CD4-positive, alpha-beta memory T cell (primary cell): ENCODE measurements at places on chromosomes 7 and 10.

GRCh38 chr7:33674804-33675411 is 230.4 kb upstream of the BMPER start:
- no peak for DNase-seq

- DNase-seq: no peak
These were observed 108.9 kb upstream of the MKLN1 start for GRCh38 chr7:131218727-131219128.

GRCh38 chr10:125802739-125803138 is 20.3 kb downstream of the UROS start:
- DNase-seq: no peak

GRCh38 chr7:158246272-158246959 is 341.2 kb downstream of the PTPRN2 start:
- no peak for DNase-seq

- no peak for DNase-seq
These were observed 3.1 kb upstream of the CLEC5A start for GRCh38 chr7:141949911-141950310.

DNA sequence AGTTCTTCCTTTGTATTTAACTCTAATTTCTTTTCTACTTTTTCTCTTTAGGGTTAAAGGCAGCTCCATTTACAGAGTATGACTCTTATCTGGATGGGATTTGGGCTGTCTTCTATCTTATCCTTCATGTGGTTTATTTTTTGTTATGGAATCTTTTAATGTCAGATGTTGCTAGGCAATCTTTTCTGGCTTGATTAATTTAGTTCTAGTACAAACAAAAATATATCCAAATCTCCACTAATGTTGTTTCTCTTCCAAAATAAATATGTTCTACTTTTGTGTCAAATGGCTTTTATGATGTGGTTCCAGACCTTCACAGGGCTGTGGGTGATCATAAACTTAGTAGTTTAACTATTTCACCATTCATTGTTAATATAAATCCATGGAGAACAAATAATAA is 246.9 kb downstream of the AHR start:
- no peak for DNase-seq

DNA sequence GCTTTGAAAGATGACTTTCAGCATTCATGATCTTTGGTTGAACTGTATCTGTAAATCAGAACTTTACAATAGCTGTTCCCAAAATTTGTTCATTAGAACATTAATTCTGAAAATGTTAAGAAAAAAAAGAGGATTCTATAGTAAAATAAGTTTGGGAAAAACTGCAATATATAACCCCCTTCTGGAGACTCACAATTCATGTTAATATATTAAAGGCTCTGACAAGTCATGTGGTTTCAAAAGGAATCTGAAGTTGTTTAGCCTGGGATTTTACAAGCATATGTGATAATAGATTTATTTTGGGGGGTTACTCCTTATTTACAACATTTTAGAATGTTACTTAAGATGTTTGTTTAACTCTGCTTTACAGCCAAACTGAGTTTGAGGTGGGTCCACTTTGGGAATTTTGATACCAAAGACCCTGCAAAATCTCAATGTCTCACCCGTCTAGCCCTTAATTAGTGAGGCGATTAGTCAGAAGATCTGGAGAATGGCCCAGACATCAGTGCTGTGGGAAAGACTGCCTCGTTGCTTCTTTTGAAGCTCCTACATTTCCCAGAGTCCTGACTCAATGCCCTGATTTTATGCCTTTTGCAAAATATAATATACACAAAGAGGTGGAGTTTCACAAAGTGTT is 40.0 kb downstream of the CDK1 start:
- no peak for DNase-seq

DNA sequence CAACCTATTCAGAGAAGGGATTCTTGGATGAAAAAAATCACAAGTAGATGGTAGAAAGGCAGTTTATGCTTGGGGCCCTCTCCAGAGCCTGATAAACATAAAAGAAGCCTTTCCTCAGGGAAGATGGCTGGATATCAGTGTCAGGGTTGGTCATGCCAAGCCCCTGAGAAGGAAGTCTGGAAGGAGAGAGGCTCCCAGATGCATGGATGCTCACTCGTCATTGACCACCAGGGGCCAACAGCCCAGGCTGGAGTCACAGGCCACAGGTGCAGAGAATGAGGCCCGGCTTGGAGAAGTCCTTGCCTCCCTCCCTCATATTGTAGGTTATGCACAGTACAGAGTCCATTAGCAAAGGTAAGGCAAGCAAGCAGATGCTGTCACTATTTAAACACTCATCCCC is 506.7 kb downstream of the GRID1 start:
- no peak for DNase-seq

GRCh38 chr10:114507449-114507848 is 103.1 kb upstream of the AFAP1L2 start:
- DNase-seq: no peak

GRCh38 chr7:44292876-44293560 is 32.4 kb downstream of the CAMK2B start:
- DNase-seq: no peak

DNA sequence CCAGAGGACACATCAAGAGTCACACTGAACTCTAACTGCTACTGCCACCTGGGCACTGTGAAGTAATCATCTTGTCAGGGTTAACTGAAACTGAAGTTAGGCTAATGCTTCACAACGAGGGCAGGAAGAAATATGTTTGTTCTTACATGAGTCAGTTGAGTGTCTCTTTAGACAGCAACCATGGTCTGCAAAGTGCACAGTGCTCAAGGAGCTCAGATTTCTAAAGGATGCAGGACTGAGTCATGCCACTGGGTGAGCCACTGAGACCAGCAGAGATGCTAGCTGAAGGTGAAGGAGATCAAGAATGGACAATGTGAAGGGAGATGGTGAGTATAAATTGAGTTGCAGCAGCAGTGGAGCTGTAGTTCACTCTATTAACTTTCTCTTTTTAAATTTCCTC is 76.0 kb upstream of the CTTNBP2 start:
- no peak for DNase-seq

DNA sequence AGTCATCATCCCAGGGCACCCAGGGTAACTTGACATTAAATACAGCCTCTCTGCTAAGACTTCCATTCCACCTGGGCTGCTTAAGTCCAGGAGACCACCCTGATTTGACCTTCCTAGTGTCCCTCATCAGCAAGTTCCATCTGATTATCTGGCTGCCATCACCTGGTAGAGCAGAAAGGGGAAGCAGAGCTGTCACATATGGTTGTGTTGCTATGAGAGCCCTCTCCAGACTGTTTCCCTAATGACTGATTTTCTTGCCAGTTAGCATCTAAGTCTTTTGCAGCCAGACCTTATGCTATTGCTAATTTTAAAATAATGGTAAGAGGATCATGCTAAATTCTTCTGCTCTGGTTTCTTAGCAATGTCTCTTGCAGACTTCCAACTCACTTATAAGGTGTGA is 38.7 kb downstream of the KCNH2 start:
- DNase-seq: no peak

- DNase-seq: no peak
These were observed 189.9 kb downstream of the NEBL start for GRCh38 chr10:20707251-20707650.

DNA sequence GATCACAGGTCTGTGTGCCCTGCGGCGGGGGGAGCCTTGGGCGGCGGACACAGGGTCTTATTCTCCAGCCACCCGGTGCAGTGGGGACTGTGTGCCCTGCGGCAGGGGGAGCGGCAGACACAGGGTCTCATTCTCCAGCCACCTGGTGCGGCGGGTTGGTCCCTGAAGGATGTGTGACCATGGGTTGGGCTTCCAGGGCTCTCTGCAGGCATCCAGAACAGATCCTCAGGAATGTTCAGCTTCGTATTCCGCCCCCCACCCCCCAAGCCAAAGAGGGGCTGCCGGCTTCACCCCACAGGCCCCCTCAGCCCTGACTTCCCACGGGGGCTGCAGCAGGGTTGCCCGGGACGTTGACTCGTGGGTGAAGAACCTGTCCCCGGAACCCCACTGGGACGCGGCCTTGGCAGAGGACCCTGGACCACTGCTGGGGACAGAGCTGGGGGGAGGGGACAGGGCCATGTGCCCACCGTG is 154.5 kb upstream of the PPP2R2D start:
- no peak for DNase-seq

DNA sequence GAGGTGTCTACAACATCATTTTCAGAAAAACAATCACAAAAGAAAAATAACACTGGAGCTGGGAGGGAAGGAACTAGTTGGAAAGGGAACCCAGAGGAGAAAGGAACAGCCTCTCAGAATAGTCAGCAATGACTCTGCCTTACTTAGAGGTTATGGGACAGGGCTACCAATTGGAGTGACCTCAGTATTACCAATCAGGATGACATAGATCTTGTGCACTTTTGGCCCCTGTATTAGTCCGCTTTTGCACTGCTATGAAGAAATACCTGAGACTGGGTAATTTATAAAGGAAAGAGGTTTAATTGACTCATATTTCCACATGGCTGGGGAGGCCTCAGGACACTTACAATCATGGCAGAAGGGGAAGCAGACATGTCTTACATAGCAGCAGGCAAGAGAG is 99.7 kb upstream of the SDK1 start:
- DNase-seq: no peak

DNA sequence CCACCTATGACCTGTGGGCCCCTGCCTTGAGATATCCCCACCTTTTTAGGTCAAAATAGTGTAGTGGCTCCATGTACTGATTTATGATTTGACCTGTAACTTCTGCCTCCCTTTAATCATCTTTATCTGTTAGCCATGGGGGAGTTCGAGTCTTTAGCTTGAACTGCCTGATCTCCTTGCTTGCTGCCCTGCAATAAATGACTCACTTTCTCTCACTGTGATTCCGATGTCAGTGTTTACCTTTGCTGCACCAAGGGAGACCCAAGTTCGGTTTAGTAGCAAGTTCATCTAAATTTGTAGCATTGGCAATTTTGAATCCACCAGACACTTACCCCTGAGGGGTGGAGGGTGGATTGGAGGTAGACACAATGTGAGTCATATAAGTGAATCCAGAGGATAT is 814.6 kb upstream of the AUTS2 start:
- DNase-seq: no peak

- no peak for DNase-seq
These were observed 1.6 kb downstream of the SAMD9L start for GRCh38 chr7:93146472-93147141.

DNA sequence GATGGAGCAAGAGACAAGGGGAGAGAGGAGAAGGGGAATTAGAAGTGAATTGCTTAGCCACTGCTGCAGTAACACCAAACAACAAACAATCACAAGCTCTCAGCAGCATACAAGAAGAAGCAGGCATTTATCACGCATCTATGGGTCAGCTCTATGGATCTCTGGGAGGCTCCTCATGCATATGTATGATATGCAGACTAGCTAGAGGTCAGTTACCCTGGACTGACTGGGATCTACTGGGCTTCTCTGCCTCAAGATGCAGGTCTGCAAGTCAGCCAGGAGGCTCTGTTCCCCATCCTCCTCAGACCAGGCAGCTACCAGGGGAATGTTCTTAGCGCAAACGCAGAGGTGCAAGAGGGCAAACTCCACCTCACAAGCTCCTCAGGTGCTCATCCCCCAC is 64.7 kb upstream of the SEM1 start:
- no peak for DNase-seq

- DNase-seq: no peak
These were observed 100.3 kb downstream of the FAS start for GRCh38 chr10:89090756-89091445.

GRCh38 chr10:71211053-71211452 is 1.3 kb upstream of the UNC5B start:
- DNase-seq: no peak

- no peak for DNase-seq
These were observed 552.1 kb downstream of the PARD3 start for GRCh38 chr10:34262985-34263384.

DNA sequence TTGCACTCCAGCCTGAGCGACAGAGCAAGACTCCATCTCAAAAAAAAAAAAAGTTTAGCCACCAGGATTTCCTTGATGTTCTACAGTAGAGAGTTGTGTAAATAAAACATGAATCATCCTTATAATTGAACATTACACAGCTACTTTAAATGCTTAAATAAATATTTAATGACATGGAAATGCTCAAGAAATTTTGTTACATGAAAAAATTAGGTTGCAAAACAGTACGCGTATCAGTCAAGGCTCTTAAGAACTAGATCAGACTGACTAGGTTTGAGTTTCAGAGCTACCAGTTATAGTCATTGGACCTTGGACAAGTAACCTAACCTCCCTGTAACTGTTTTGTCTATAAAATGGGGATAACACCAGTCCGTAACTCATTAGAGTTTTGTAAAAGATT is 38.7 kb upstream of the GSAP start:
- no peak for DNase-seq

DNA sequence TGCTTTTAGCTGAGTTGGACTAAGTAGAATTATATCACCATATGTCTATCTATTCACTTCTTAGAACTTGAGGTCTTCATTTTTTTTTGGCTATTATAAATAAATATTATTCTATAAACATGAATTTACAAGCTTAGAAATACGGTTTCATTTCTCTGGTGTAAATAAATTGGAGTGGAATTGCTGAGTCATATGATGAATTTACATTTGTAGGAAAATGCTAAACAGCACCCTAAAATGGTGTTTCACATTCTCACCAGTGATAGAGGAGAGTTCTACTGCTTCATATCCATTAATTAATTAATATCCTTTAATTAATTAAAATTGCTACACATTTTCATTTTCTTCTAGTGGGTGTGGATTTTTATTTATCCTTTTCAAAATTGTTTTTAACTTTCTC is 318.3 kb downstream of the MDFIC start:
- no peak for DNase-seq

GRCh38 chr7:52500841-52501240 is 534.6 kb upstream of the POM121L12 start:
- no peak for DNase-seq

GRCh38 chr10:101238732-101239105 is 9.5 kb upstream of the LBX1 start:
- no peak for DNase-seq

DNA sequence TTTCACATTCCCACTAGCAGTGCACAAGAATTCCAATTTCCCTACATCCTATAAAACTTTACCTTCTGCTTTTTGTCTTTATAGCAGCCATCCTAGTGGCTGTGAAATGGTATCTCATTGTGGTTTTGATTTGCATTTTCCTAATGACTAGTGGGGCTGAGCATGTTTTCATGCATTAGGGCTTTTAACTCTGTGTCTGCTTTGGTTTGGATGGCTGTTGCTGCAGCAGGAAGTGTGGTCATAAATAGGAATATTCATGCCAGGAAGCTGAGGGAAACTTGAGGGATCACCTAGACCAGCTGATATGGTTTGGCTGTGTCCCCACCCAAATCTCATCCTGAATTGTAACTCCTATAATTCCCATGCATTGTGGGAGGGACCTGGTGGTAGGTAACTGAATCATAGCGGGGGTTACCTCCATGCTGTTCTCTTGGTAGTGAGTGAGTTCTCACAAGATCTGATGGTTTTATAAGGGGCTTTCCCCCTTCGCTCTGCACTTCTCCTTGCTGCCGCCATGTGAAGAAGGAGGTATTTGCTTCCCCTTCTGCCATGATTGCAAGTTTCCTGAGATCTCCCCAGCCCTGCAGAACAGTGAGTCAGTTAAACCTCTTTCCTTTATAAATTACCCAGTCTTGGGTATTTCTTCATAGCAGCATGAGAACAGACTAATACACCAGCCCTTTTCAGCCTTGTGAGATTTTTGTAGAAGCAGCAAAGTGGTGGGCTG is 181.8 kb upstream of the PITRM1 start:
- no peak for DNase-seq
